SJCRH30 (cell line): ENCODE measurements at places on chromosomes 12 and 14. TPM values are rescaled to one million over a fixed set of nuclear protein-coding genes. Genes with fewer than 3 reads are reported as not detected.
A peak's percentile ranks its signal among the peaks of the same experiment; 100 is the strongest.

TRPV4 gene
- total RNA-seq = 2.4 and 2.9 TPM in 2 replicates

CPM gene
- total RNA-seq = 0.43 and 1.2 TPM in 2 replicates

FOXN4 gene
- total RNA-seq = not detected in 2 replicates

CERS5 gene
- 43.4 and 58.7 TPM in 2 replicates for total RNA-seq

ACOT4 gene
- total RNA-seq = 0.08 TPM in 1 of 2 replicates, not detected in the other

E2F7 gene
- 31.4 and 32.7 TPM in 2 replicates for total RNA-seq

PMEL gene
- total RNA-seq = 1.2 and 1.3 TPM in 2 replicates

PRICKLE1 gene
- total RNA-seq = 1.4 and 1.8 TPM in 2 replicates

HCAR2 gene
- not detected in 2 replicates for total RNA-seq

PRORP gene
- 42.8 and 51.2 TPM in 2 replicates for total RNA-seq

DPPA3 gene
- not detected in 2 replicates for total RNA-seq

NTS gene
- total RNA-seq = not detected in 2 replicates

DNA sequence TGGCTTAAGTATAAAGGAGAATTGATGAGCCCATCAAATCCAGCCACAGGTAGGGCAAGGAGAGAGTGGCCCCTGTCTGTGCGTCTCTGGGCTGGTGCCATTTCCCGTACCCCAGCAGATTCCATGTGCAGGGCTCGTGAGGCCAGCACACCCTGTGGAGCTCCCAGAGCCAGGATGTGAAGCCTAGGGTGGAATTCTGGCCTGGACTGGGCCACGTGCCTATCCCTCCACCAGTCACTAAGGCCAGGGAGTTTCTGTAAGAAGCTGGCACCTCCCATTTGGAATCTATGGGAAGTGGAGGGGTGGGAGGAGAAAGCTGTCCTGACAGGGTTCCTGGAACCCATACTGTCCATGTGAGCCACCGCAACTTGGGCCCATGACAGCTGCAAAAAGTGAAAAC is 148.5 kb downstream of the FOXN3 start:
- DNase-seq = no peak

GRCh38 chr12:106564678-106565329 is 18.0 kb upstream of the RFX4 start:
- no peak for DNase-seq

- no peak for DNase-seq
Observed at GRCh38 chr14:62168564-62169155, 406.4 kb downstream of the SNAPC1 start.

DNA sequence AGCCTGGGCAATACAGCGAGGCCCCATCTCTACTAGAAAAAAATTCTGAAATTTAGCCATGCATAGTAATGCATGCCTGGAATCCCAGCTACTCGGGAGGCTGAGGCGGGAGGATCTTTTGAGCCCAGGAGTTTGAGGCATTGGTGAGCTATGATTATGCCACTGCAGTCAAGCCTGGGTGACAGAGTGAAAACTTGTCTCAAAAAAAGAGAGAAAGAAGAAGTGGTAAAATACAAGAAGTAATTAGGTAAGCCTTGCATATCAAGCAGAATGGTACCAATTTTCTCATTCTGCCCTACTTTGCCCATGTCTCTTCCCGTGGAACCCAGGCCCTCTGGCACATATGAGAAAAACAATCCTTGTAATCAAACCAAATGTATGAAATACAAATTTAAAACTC is 70.7 kb downstream of the SUSD6 start:
- no peak for DNase-seq

- peak; percentile 73 for DNase-seq
Observed at GRCh38 chr12:5171701-5172100, 128.0 kb downstream of the KCNA5 start.

GRCh38 chr14:84927096-84927827 is 602.7 kb upstream of the FLRT2 start:
- no peak for DNase-seq

GRCh38 chr12:75404231-75404630 is 13.3 kb downstream of the GLIPR1L2 start:
- DNase-seq = no peak

DNA sequence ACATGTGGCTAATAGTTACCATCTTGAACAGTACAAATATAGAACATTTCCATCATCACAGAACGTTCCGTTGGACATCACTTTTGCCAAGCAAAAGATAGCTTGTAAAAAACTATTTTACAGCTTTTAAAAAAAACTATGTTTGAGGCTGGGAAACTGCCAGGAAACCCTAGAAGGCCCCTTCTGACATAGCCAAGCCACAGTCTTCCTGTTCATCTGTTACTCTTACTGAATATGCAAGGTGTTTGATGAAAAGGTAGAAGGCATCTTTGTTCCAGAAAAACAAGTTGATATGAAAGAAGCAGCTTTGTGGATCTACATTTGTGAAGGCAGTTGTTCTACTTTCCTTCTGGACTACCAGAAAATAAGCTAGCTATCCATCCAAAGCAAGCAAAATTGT is 23.6 kb upstream of the WNK1 start:
- DNase-seq = no peak

DNA sequence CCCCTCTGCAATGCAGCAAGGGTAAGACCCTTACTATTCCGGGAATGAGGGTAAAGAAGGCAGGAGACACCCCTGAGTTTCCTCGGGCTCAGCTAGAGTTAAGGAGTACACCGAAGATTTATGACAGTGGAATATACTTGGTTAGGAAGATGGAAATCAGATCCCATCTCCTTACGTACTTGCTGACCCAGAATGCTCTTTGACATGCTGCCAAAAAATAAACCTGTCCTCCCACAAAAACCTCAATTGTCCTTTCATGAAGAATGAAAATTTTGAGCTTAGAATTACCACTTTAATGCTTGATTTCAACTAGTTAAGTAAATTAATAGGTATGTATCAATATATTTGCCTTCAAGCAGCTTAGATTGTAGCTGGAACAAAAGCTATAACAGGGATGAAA is 99.5 kb downstream of the PRIMA1 start:
- no peak for DNase-seq

DNA sequence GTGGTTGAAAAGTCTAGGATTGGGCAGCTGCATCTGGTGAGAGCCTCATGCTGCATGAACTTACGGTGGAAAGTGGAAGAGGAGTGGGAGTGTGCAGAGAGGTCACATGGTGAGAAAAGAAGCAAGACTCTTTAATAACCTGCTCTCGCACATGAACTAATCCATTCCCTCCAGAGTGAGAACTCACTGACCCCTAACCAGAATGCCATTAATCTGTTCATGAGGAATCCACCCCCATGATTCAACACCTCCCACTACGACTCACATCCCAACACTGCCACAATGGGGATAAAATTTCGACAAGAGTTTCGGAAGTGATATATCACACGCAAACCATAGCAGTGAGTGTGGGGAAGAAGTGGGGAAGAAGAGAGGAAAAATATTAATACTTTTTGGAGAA is 377.4 kb downstream of the NAV3 start:
- no peak for DNase-seq

DNA sequence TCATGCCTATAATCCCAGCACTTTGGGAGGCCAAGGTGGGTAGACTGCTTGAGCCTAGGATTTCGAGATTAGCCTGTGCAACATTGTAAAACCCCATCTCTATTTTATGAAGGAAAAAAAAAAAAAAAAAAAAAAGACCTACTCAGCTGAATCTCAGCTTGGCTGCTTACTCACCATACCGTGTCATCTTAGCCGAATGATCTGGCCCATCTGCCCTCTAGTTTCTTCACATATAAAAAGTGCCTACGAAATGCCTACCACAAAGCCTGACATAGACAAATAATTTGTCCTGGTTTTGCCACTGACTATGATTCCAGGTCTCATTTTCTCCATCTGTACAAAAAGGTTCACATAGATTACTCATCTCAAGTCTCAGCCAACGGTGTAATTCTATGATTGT is 10.1 kb downstream of the DIABLO start:
- DNase-seq = no peak

GRCh38 chr14:68392393-68393141 is 400.3 kb downstream of the ZFP36L1 start:
- DNase-seq = no peak

DNA sequence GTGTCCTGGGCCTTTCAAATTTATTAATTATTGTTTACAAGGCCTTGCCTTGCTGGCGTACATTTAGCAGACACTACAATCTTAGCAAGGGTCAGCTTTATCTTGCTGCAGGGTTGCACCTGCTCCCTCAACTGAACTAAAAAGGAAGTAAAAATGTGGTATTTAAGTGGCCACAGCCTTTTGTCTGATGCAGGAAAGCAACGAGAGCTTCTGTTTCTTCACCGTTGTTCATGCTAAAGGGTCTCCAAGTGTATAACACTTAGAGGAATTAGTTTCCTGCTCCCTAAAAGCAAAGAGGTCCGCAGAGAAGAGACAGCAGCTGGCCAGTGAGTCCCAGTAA is 62.8 kb upstream of the EGLN3 start:
- peak; percentile 51 for DNase-seq

GRCh38 chr14:62696331-62696924 is 348.8 kb downstream of the KCNH5 start:
- no peak for DNase-seq

DNA sequence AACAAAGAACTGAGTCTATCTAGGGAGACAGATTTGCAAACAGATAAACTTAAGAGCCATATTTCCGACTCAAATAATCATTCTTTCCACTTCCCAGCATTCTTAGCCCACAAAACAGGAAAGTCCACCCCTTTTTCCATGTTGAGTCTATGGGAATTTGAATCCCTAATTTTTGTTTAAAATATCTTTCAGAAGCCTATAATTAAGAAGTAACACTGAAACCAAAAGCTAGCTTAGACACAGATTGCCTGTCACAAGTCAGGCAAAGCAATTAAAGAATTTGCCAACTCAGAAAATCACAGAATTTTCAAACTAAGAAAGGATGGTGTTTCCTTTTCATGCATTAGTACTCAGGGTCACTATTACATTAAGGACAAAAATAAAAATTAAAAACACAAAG is 17.0 kb downstream of the ATP2B1 start:
- no peak for DNase-seq

DNA sequence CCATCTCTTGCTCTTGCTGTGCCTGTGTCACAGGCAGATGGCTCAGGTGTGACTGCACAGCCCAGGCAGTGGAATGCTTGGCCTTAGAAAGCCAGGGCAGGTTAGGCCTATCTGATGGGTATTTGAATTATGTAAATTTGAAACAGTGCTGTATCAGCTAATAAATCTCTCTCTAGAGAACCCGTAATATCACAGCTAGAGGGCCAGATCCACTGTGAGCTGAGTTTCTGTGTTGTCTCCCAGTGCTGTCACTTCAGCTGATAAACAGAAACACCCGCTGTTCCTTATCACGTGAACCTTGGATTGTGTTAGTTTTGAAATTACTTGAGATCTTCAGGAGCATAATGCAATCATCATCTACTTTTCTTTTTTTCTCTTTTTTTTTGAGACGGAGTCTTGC is 21.5 kb upstream of the ALDH2 start:
- no peak for DNase-seq

DNA sequence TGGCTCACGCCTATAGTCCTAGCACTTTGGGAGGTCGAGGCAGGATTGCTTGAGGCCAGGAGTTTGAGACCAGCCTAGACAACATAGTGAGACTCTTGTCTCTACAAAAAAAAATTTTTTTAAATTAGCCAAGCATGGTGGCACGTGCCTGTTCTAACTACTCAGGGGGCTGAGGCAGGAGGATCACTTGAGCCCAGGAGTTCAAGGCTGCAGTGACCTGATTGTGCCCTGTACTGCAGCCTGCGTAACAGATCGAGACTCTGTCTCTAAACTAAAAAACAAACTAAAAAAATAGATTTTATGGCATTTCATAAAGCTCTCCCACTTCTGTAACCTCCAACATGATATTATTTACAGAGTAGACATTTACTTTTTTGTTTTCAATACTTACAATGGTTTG is 29.6 kb downstream of the PNMA1 start:
- DNase-seq = no peak

DNA sequence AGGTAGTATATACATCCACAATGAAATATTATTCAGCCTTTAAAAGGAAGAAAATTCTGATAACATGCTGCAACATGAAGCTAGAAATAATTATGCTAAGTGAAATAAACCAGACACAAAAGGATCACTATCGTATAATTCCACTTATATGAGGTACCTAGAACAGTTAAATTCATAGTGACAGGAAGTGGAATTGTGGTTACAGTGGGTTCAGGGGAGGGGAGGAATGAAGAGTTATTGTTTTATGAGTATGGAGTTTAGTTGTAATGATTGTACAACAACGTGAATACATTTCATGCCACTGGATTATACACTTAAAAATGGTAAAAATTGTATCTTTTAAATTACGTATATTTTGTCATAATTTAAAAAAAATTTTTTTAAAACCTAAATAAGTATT is 21.0 kb downstream of the EEA1 start:
- DNase-seq = no peak

DNA sequence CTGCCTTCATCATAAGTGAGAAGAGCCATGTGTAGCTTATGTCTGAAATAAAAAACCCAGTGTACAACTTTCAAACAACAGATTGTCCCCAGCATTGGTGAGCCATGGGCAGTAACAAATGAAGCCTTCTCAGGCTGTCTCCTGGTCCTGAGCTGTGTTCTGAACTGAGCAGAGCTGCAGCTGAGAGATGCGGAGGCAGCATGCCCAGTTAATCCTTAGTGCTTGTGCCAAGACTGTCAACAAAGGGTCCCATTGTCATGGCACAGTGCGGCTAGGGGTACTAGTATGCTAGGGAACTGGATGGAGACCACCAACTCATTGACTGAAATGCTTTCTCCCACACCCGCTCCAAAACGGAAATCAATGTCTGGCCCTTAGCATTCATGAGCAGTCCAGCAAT is 154.3 kb downstream of the RMST start:
- DNase-seq = peak; percentile 3

DNA sequence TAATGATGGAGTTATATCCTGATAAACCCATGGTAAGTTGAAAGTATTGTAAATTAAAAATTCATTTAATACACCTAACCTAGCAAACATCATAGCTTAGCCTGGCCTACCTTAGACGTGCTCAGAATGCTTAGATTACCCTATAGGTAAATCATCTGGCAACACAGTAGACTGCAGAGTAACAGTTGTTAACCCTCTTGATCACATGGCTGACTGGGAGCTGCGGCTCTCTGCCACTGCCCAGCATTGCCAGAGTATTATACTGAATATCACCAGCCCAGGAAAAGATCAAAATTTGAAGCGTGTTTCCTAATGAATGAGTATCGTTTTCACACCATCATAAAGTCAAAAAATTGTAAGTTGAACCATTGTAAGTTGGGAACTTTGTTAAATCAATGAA is 17.8 kb upstream of the TMPRSS12 start:
- DNase-seq = no peak

- no peak for DNase-seq
Observed at GRCh38 chr12:52266514-52266913, 7.9 kb upstream of the KRT86 start.

- DNase-seq = no peak
Observed at GRCh38 chr12:55624056-55624455, 12.6 kb upstream of the OR10P1 start.

DNA sequence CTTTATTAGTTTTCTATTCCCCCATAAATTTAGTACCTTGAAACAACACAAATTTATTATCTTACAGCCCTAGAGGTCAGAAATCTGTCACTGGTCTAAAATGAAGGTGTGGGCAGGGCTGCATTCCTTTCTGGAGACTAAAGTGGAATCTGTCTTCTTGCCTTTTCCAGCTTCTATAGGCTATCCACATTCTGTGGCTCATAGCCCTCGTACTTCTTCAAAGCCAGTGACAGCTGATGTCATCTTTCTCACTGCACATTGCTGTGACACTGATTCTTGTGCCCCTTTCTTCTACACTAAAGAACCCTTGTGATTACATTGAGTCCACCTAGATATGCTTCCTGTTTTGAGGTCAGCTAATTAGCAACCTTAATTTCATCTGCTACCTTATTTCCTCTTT is 23.2 kb upstream of the DCN start:
- no peak for DNase-seq
